ENCODE measurements at places on chromosomes 16 and 17. TPM values are rescaled to one million over a fixed set of nuclear protein-coding genes. Genes with fewer than 3 reads are reported as not detected.

GRCh38 chr16:81626181-81626674 lies 152.9 kb upstream of the PLCG2 start:
- no peak for DNase-seq

DNA sequence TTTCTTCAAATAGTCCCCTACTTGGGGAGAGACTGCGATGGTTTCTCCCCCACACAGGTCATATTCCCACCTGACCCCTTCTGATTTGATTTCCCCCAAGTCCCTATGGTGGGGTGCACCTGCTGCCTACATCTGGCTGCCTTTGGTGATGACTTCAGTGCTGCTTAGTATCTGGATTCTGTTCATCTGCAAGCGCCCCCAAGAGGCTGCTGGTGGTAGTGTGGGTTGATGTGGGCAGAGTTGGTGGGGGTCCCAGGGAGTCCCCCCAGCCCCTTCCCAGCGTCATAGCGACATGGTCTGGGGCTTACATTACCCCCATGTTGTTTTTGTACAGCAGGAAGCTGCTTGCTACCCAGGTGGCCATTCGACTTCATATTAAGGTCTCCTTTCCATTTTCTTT lies 99.2 kb downstream of the NTN1 start:
- no peak for DNase-seq

- DNase-seq = no peak
Observed at GRCh38 chr17:77617516-77617915, 341.0 kb upstream of the TNRC6C start.

DNA sequence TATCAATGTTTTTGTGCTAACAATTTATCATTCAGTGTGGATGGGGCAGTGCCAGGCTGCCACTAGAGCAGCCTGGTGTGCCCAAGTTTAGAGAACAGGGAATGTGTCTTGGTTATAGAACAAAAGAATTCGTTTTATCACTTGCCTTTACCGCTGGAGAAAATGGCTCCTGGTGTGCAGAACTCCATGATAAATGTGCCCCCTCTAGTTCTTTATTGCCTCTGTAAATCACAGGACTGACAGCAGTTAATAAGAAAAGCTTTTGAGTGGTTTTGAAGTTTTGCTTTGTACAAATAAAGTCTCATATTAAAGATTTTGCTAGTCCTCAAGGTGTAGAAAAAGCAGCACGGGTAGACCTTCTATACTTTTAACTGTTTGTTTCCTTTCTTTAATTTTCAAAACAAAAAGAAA lies 28.2 kb upstream of the PSMD7 start:
- no peak for DNase-seq

DNA sequence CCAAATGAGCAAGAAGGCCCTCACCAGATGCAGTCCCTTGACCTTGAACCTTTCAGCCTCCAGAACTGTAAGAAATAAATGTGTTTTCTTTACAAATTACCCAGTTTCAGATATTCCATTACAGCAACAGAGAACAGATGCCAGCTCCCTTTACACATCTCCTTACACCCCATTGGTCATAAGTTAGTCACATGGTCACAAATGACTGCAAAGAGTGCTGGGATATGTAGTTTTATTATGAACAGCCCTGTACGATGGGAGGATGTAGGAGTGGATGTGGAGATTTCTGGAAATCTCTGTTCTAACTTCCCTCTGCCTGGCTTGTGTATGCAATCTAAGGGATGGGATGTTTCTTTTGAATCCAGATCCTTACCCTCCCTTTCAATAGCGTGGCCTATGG lies 13.3 kb upstream of the RPL38 start:
- no peak for DNase-seq

HCRT gene
- polyA plus RNA-seq = not detected

NPIPA7 gene
- 4.3 TPM for polyA plus RNA-seq

Data from forelimb muscle (tissue), 1 donor.